Activated naive CD4-positive, alpha-beta T cell treated with anti-CD3 and anti-CD28 coated beads for 36 hours (primary cell): ENCODE measurements at places on chromosomes 11 and 22. TPM values are rescaled to one million over a fixed set of nuclear protein-coding genes. Genes with fewer than 3 reads are reported as not detected.

GRCh38 chr11:115580927-115581680 is 76.9 kb upstream of the CADM1 start:
- no peak for DNase-seq

GRCh38 chr11:30760345-30760744 is 174.2 kb upstream of the MPPED2 start:
- no peak for DNase-seq

IL18 gene
- not detected for total RNA-seq

SHISAL1 gene
- total RNA-seq, result not detected

DNA sequence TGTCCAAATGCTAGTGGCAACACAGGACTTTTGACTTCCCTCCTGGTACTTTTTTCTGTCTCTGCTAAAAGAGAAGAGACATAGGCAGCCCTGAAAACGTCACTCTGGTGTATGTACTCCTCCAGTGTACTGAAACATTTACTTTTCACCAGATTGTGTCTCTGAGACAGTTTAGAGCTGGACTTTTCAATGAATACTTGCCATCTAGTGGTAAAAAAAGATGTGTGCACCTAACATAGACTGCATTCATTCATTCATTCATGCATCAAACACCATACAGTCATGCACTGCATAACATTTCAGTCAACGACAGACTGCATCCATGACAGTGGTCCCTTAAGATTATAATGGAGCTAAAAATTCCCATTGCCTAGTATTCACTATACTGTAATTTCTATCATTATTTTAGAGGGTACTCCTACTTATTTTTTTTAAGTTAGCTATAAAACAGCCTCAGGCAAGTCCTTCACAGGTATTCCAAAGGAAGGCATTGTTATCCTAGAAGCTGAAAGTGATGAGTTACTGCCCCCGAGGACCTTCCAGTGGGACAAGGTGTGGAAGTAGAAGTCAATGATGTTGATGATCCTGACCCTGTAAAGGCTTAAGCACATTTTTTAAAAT is 186.2 kb downstream of the SPON1 start:
- DNase-seq, result no peak

DNA sequence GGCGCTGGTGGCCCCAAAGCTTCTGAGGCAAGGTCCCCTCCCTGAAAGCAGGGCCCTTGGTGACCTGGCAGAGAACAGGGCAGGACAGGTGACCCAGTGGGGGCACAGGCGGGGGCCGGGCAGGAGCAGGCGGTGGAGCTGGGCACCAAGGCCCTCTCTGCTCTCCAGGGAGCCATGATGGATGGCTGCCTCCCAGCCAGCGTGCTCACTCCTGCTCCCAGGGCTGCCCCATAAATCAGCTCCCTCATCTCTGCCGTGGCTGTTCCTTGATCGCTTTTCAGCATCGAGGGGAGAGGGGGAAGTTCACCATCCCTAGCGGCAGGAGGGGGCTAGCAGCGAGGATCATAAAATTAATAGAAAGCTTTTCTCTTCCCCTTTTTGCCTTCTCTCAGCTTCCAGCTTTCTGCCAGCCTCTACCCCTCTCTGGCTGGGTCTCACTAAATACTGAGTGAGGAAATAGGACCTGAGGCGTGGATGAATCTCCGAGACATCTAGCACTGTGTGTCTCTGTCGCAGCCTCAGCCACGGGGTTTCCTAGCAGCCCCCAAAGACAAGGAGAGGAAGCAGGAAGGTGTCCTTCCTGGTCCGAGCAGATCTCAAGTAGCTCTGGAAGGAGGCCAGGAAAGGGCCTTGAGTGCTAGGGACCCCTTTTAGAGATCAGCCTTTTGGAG is 22.2 kb upstream of the ELFN2 start:
- DNase-seq, result no peak

DNA sequence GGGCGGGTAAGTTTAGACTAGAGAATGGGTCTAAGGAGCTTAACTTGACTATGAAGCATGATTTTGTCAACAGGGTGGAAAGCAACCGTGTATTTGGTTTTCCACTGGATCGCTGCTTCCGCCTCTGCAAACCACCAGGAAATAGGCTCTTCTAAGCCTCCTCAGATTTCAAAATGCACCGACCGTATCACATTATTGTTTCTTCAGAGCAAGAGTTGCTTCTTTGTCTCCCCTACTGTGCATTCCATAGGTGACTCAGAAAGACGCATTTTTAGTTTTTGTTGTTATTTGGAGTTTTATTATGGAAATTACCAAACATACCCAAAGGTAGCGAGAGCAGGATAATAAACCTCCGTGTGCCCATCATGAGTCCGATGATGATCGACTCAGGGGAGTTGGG is 64.3 kb upstream of the RASD2 start:
- no peak for DNase-seq

ZNF214 gene
- not detected for total RNA-seq

DNA sequence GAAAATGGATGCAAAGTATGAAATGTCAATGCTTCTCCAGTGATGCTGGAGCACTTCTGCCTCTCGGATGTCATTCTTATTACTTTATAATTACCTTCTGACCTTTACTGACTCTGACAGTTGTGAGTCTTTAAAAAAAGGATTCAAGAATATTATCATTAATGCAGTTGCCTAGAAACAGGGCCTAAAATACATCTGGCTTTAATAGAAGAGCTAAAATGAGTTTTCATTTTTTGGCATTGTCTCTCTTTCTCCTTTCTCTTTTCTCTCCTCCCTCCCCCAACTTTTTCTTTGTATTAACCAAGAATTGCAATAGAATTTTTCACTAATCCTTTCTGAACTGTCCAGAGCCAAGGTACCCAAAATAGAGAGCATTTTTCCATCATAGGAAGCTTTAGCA is 45.9 kb downstream of the FDX1 start:
- no peak for DNase-seq

DNA sequence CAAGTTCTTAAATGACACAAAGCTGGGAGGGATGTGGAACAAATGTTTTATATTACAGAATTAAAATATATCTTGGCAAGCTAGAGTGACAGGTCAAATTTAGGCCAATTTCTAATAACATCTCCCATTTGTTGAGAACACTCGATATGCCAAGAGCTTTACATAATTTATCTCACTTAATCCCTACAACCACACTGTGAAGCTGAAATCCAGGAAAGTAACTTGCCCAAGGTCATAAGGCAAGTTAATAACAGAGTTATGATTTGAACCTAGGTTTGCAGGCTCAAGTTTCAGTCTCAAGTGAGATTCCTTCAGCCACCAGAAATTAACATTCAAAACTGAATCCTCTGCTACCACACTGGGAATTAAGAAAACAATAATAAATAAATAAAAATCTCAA is 38.3 kb downstream of the RAB30 start:
- DNase-seq, result no peak

DNA sequence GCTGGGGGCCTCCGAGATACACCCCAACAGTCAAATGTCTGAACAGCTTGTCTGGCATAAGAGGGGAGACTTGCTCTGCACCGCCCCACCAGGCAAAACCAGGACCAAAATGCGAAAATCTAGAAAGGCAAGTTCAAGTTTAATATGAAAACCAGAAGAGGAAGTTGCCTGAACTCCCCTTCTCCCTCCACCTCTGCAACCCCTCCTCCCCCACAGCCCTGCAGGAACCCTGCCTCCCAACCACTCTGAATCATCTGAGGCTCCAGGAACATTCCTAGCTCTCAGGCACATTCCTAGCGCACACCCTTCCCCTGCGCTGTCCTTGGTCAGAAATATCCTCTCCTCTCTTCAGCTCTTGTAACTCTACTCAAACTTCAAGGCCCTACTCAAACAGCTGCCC is 36.7 kb downstream of the ISX start:
- DNase-seq, result no peak

- no peak for DNase-seq
These were observed 293.3 kb upstream of the MPPED2 start for GRCh38 chr11:30879322-30880005.

DNA sequence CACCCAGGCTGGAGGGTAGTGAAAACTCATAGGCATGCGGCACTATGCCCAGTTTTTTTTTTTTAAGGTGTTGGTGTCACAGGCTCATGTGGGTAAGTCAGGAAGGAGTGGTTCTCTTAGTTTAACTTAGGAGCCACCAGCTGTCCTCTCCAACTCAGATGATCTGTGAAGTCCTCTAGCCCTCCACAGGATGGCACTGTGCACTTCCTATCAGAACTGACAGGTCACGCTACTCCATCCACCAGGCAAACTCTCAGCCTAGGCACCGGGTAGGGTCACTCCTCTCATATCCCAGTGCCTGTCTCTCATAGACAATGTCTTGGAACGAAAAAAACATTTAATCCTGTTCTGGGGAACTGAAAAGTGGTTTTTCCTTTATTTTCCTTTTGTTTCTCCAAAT is 16.5 kb downstream of the NAP1L4 start:
- peak; percentile 65 for DNase-seq

DNA sequence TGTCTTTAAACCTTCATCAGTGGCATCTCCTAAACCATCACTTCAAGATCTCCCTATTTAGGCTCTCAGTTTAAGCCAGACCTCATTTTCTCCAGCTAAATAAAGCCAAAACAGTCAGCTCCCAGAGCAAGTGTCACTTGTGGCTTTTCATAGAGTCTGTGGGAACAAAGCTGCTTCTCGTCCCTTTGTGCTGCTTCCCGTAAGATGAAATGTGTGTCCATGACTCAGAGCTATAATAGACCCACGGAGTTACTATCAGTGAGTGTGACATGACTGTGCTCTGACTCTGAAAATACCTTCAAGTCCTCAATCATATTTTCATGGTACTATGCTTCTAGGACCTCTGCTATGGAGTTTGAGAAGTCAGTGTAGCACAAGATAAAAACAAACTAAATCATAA is 57.3 kb upstream of the SLN start:
- no peak for DNase-seq

OR2AG2 gene
- not detected for total RNA-seq

DNA sequence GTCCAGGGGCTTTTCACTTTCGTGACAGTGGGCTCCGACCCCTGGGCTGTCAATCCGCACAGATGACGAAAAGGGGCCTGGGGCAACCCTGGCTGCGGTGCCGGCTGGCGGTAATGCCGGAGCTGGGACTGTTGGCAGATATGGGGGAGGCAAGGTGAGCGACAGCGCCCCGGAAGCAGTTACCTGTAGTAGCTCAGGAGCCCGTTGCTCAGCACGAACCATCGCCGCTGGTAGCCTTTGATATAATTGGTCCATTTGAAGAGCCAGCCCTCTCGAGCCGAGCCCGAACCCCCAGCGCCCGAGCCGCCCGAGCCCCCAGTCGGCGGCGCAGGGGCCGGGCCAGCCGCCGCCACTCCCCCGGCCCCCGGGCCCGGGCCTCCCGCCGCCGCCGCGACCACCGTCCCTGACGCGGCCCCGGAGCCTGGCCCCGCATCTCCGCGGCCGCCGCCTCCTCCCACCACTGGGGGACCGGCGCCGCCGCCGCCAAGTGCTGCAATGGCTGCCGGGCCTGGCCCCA is 396 bp downstream of the OSBP start:
- peak; percentile 62 for DNase-seq

DNA sequence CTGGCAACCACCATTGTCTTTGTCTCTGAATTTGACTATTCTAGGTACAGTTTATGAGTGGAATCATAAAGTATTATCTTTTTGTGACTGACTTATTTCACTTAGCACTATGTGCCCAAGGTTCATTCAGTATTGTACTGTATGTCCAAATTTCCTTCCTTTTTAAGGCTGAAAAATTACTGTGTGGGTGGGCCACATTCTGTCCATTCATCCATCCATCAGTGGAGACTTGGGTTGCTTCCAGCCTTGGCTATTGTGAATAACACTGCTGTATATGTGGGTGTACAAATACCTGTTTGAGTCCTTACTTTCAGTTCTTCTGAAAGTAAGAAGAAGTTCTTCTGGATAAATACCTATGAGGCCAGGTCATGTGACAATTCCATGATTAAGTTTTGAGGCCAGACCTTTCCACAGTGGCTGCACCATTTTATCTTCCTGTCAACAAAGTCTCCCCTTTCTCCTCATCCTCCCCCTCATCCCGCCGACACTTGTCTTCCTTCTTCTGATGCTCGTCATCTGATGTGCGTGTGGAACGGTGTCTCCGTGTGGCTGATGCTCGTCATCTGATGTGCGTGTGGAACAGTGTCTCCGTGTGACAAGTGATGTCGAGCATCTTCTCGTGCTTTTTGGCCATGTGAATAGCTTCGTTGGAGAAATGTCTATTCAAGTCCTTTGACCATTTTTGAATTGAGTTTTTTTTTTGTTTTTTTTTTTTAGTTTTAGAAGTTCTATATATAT is 49.5 kb downstream of the SBF1 start:
- DNase-seq, result no peak

DNA sequence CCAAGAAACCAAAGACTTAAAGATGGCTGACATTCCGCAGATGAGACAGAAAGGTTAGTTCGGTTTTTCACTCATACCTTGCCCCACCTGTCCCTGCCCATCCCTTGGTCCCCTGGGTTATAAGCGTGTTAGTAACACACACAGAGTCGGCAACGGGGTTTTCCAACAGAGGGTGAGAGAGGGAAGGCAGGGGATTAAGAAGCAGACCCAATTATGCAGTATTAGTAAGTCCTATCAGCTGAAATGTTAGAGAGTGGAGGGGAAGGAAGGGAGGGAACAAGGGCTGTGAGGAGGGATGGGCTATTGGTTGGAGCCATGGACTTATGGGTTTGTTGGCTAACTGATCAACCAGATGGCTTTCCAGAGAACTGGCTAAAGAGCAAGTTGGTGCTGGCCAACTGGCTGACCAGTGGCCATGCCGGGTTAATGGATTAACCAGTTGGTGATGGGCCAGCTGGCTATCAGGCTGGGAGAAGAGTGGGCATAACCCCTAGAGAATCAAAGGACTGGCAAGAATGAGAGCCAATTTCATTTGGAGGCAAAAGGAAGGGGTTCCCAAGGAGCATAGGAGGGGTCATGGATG is 45.5 kb downstream of the NRXN2 start:
- no peak for DNase-seq

EML3 gene
- 81.8 TPM for total RNA-seq

C11orf42 gene
- not detected for total RNA-seq

DEUP1 gene
- not detected for total RNA-seq

DNA sequence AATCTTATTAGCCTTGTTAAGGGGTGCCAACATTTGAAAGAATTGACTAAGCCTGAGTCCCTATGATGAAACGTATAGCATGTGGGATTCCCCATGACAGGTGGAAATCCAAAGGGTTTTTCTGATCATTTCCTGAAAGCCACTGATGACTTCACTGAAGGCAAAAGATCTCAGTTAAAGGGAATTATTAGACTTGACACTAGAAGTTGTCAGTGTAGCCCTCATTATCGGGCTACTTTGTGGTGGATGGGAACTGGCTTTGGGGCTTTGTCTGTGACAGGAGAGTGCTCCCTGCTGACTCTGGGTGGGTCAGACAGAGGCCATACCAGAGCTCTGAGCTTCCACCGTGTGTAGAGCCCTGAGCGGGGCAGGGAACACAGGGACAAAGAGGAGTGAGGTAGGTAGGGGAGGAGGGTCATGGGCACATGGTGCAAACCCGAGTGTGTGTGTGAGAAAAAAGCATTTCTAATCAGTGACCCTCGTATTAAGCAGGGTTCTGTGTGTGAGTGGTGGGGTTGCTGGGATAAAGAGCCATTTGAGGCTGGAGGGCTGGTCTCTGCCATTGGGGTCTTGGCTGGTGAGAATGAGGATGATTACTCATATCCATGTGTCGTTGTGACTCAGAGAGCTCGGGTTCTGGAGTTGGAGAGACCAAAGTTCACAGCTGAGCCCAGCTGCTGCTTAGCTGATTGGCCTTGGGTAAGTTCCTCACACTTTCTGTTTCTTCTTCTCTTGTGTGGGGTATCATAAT is 101.1 kb downstream of the GRIK4 start:
- peak; percentile 52 for DNase-seq

GRCh38 chr11:125956391-125957134 is 10.7 kb downstream of the VSIG10L2 start:
- no peak for DNase-seq
